CD4-positive, CD25-positive, alpha-beta regulatory T cell (primary cell): ENCODE measurements at places on chromosomes 12 and 14. TPM values are rescaled to one million over a fixed set of nuclear protein-coding genes. Genes with fewer than 3 reads are reported as not detected.

Gene TAOK3
- polyA plus RNA-seq: 74.8 TPM

Gene NTF3
- polyA plus RNA-seq: not detected

GRCh38 chr14:34662561-34663088, 32.7 kb upstream of the SNX6 start:
- H3K36me3 ChIP-seq: no peaks in the 10 kb centered on the region
- H3K27ac ChIP-seq: no peak overlapping the region
- no peak for DNase-seq
- H3K27me3 ChIP-seq: no peaks in the 10 kb centered on the region

GRCh38 chr14:92973261-92973797, 50.4 kb downstream of the CHGA start:
- H3K27ac ChIP-seq: no peak overlapping the region
- H3K27me3 ChIP-seq: no peaks in the 10 kb centered on the region
- DNase-seq: no peak
- H3K36me3 ChIP-seq: peaks cover 23% of the 10 kb centered on the region
- no peaks in the 10 kb centered on the region for H3K4me1 ChIP-seq

- peak; percentile 24 for DNase-seq
- H3K4me3 ChIP-seq: no peak overlapping the region
- H3K36me3 ChIP-seq: no peaks in the 10 kb centered on the region
Observed at GRCh38 chr14:89915114-89915878, 39.2 kb downstream of the EFCAB11 start.

Gene GALNT16
- polyA plus RNA-seq: not detected

GRCh38 chr12:40262657-40263056, 37.9 kb downstream of the LRRK2 start:
- H3K27ac ChIP-seq: no peak overlapping the region
- no peaks in the 10 kb centered on the region for H3K36me3 ChIP-seq
- no peaks in the 10 kb centered on the region for H3K4me1 ChIP-seq
- no peaks in the 10 kb centered on the region for H3K27me3 ChIP-seq
- no peak for DNase-seq

DNA sequence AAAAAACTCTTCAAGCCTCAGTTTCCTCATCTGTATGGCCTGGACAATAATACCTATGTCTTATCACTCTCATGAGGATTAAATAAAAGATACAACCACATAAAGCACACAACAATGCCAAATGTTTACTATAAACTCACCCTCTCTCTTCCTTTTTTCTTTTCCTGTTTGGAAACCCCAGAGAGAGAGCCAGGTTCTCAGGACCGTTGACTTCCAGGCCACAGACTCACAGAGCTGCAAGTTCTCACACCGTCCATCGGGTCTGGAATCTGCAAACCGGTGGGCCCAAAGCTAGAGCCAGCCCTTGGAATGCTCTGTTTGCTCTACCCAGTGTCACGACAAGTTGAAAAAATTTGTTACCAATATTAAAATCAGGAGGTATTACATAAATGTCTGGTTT, 4.6 kb upstream of the CD4 start:
- DNase-seq: no peak
- H3K4me1 ChIP-seq: peaks cover 43% of the 10 kb centered on the region
- no peaks in the 10 kb centered on the region for H3K36me3 ChIP-seq

Gene KRT75
- not detected for polyA plus RNA-seq

GRCh38 chr12:6786416-6787094, 2.8 kb upstream of the CD4 start:
- H3K27me3 ChIP-seq: no peaks in the 10 kb centered on the region
- H3K27ac ChIP-seq: peak overlapping the region; percentile 77
- H3K4me1 ChIP-seq: peaks cover 49% of the 10 kb centered on the region
- H3K36me3 ChIP-seq: no peaks in the 10 kb centered on the region

Gene DHRS2
- polyA plus RNA-seq: not detected

GRCh38 chr12:1880876-1881275, 37.6 kb downstream of the CACNA2D4 start:
- no peak overlapping the region for H3K4me3 ChIP-seq
- no peaks in the 10 kb centered on the region for H3K27me3 ChIP-seq
- no peak overlapping the region for H3K27ac ChIP-seq
- no peaks in the 10 kb centered on the region for H3K36me3 ChIP-seq
- H3K4me1 ChIP-seq: no peaks in the 10 kb centered on the region

DNA sequence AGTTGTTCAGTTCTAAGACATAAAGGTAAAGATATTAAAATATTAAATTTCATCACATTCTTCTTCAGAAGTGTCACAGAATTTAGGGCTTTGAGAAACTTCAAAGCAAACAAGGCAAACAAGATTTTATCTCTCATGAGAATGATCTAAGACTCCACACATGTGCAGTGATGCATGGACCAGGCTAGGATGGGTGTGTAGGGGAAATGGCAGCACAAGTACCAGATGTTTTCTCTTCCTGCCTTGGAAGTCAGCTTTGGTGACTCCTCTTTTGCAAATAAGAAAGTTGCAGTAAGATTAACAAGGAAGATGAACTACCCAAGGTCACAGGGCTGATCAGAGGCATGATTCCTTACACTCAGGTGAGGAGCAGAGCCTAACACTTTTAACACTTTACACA, 163.8 kb upstream of the LMNTD1 start:
- no peak overlapping the region for H3K4me3 ChIP-seq
- H3K27me3 ChIP-seq: no peaks in the 10 kb centered on the region
- no peaks in the 10 kb centered on the region for H3K36me3 ChIP-seq
- DNase-seq: no peak

Gene AICDA
- polyA plus RNA-seq: not detected

DNA sequence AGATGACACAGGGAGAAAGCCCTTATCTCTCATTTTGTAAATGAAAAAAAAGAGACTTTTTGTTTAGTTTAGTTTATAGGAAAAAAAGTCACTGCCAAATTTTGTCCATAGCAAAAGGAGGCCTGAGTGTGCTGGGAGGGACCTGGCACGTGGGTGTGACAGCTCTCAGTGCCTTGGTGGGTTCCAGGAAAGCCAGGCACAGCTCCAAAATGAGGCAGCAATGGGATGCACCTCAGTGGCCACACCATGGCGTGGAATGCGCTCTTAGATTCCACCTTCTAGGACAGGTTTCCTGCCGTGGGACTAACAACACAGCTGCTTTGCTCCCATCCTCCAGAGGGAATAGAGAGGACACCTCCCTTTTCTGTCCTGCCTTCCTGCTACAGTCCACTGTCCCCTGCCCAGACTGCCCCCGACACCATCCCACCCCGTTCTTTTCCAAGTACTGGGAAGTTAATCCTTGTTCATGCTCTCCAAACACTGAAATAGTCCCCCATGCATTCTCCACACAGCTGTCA, 207.6 kb downstream of the EMP1 start:
- no peak for DNase-seq
- no peaks in the 10 kb centered on the region for H3K36me3 ChIP-seq
- no peak overlapping the region for H3K27ac ChIP-seq
- H3K27me3 ChIP-seq: no peaks in the 10 kb centered on the region
- H3K4me1 ChIP-seq: no peaks in the 10 kb centered on the region
